ENCODE measurements at places on chromosomes 4 and X.

DNA sequence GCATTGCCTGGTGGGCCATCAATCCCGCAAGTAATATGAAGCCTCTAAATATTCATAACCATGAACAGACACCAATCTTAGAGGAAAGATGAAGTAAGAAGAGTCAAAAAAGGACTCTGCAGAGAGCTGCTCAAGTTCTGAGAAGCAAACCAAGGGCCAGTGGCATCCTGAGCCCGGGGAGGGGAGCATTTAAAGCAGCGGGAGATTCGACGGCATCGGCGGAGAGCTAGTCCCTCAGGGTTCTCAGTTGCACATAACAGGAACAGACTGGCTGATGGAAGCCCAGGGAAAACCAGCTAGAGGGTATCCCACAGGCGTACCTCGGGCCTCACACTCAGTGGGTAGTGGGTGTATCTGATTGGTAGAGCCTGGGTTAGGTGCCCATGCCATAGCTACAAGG, 4.9 kb upstream of the PNMA6E start:
- H3K4me1 ChIP-seq = no peaks in the 10 kb centered on the region
- H3K4me3 ChIP-seq = no peak overlapping the region
- no peak overlapping the region for H3K27ac ChIP-seq
- H3K36me3 ChIP-seq = no peaks in the 10 kb centered on the region
- no peak for DNase-seq

GRCh38 chr4:6324999-6325787, 55.5 kb downstream of the WFS1 start:
- no peak overlapping the region for H3K4me3 ChIP-seq
- H3K36me3 ChIP-seq = no peaks in the 10 kb centered on the region
- no peaks in the 10 kb centered on the region for H3K27me3 ChIP-seq
- no peak for DNase-seq
- no peak overlapping the region for H3K27ac ChIP-seq

GRCh38 chr4:139167774-139168444, 9.1 kb downstream of the ELF2 start:
- H3K4me3 ChIP-seq = no peak overlapping the region
- peaks cover 30% of the 10 kb centered on the region for H3K4me1 ChIP-seq
- no peak for DNase-seq
- H3K36me3 ChIP-seq = no peaks in the 10 kb centered on the region
- H3K27me3 ChIP-seq = no peaks in the 10 kb centered on the region

- no peaks in the 10 kb centered on the region for H3K27me3 ChIP-seq
- no peaks in the 10 kb centered on the region for H3K4me1 ChIP-seq
- H3K27ac ChIP-seq = no peak within 1 kb of the TSS
- H3K36me3 ChIP-seq = no peaks in the 10 kb centered on the region
Observed at GRCh38 chrX:118116713-118117550, at the start of gene KLHL13. TSS of gene KLHL13 (minus strand) at chrX:118116810. CDS start at chrX:118028473, 88,337 bp downstream.

- H3K27me3 ChIP-seq = no peaks in the 10 kb centered on the region
- no peak overlapping the region for H3K4me3 ChIP-seq
- no peaks in the 10 kb centered on the region for H3K36me3 ChIP-seq
- no peak overlapping the region for H3K27ac ChIP-seq
Observed at GRCh38 chr4:62269918-62270317, 1069.8 kb downstream of the ADGRL3 start.

DNA sequence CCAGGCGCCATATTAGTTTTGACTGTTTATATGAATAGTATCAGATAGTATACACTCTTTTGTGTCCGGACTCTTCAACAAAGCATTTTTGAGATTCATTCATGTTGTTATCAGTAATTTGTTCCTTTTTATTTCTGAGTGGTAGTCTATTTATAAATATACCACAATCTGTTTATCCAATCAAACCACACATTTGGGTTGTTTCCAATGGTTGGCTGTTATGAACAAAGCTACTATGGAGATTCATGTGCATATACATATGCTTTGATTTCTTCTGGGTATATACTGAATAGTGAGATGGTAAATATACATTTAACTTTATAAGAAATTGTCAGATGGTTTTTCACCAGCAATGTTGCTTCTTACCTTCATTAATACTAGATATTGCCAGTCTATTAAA, 36.8 kb upstream of the TAPT1 start:
- H3K27me3 ChIP-seq = no peaks in the 10 kb centered on the region
- peaks cover 6% of the 10 kb centered on the region for H3K4me1 ChIP-seq
- no peak overlapping the region for H3K27ac ChIP-seq

DNA sequence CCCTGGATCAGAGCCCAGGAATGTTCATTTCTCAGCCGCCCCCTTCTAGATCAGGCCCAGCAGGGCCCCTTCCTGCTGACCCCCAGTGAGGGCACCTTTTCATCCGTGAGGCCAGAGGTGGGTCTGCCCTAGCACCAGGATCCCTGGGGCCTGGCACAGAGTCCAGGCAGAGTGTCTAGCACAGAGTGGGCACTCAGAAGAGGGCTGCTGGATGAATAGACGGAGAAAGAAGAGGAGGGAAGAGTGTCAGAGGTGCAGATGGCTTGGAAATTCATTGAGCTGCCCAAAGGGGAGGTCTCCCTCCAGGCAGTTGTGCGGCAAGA, 106.5 kb downstream of the CPZ start:
- H3K36me3 ChIP-seq = no peaks in the 10 kb centered on the region
- no peak for DNase-seq
- H3K27me3 ChIP-seq = peaks cover 31% of the 10 kb centered on the region
- H3K4me3 ChIP-seq = no peak overlapping the region

DNA sequence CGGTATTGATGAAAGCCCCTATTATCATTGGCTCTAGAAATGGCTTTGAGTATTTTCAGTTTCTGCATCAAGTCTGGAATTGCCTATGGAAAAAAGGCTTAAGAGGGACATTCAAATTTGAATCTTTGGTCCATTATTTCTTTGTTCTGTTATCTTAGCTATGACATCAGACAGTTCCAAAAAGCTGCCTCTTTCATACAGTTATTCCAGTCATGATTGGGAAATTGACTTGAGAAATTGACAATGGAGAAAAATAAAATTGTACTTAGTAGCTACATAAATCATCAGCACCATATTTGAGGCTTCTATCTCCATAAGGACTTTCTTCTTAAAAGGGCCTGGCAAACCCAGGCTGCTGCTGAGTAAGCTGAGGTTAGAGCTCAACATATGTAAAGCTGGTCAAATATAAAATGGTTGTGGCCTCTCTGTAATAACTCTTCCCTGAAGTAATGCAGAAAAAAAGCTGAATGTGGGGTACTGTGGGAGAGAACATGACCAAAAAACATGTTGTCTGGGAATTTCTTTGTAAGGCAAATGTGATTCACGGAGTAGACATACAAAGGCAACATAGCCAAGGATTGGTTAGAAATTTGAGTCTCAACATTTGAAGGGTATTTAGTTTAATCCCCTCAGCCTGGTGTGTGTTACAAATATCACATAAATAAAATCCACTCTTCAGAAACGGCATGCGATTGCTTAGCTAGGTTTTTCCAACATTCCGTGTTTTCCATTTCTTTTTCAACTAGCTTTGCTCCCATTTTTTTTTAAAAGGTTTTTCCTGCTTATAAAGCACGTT, 100.9 kb downstream of the LNX1 start:
- DNase-seq = no peak
- no peak overlapping the region for H3K4me3 ChIP-seq
- H3K36me3 ChIP-seq = no peaks in the 10 kb centered on the region
- H3K27me3 ChIP-seq = no peaks in the 10 kb centered on the region
- peaks cover 3% of the 10 kb centered on the region for H3K4me1 ChIP-seq

DNA sequence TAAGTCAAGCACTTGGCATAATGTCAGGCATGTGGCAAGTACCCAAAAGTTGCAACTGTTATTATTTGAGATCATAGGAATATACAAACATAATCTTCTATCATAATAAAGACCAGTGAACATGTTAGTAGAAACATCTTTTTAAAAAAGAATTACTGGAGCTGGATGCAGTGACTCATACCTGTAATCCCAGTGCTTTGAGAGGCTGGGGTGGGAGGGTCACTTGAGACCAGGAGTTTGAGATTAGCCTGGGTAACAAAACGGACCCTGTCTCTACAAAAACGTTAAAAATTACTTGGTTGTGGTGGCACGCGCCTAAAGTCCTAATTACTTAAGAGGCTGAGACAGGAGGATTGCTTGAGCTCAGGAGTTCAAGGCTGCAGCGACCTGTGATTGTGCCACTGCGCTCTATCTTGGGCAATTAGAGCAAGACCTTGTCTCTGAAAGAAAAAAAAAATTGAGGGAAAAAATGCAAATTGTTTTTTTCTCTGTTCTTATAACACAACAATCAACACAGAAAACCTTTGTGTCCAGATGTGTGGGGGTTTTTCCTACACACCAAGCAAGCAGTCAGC, 284.3 kb downstream of the ARHGAP10 start:
- no peaks in the 10 kb centered on the region for H3K4me1 ChIP-seq
- no peaks in the 10 kb centered on the region for H3K27me3 ChIP-seq
- H3K4me3 ChIP-seq = no peak overlapping the region
- H3K36me3 ChIP-seq = no peaks in the 10 kb centered on the region

- no peaks in the 10 kb centered on the region for H3K36me3 ChIP-seq
- DNase-seq = no peak
- H3K27me3 ChIP-seq = no peaks in the 10 kb centered on the region
- no peak overlapping the region for H3K4me3 ChIP-seq
- no peaks in the 10 kb centered on the region for H3K4me1 ChIP-seq
Observed at GRCh38 chr4:22343606-22344005, 172.3 kb downstream of the ADGRA3 start.

DNA sequence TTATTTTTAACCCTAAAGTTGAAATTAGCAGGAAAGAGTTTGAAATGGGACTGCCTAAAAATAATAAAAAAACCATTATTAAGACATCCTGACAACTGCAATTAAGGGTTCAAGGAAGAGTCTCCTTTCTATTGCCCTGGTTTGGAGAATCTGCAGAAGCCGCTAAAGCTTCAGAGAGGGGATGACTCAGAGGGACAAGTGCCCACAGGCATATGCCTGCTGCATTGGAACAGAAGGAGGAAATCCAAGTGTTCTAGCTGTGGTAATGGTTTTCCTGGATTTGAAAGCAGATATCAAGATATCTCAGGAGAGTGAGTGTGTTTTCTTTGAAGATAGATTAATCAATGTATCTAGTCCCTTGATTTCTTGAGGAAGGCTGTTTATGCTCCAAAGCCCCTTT, 235.1 kb upstream of the TAPT1 start:
- H3K27me3 ChIP-seq = no peaks in the 10 kb centered on the region
- no peaks in the 10 kb centered on the region for H3K4me1 ChIP-seq
- H3K36me3 ChIP-seq = no peaks in the 10 kb centered on the region
- H3K4me3 ChIP-seq = no peak overlapping the region
- no peak overlapping the region for H3K27ac ChIP-seq

DNA sequence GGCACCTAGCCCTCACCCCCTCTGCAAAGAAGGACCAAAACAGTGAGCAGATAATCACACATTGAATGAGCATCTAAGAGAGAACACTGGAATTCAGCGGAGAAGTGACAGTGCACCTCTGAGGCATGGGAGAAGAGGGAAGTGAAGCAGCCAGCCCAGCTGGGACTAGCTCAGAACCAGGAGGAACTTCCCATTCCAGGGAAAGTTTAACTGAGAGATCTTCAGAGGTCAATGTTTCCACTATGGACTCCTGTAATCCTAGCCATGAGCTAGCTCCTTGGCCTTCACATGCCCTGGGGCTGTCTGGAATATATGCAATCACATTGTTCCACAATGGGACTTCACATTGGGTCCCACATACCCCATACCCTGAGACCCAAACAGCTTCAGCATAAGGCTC, 24.4 kb downstream of the TLR6 start:
- H3K27me3 ChIP-seq = no peaks in the 10 kb centered on the region
- H3K27ac ChIP-seq = no peak overlapping the region
- H3K4me1 ChIP-seq = no peaks in the 10 kb centered on the region
- no peak for DNase-seq
- no peaks in the 10 kb centered on the region for H3K36me3 ChIP-seq

DNA sequence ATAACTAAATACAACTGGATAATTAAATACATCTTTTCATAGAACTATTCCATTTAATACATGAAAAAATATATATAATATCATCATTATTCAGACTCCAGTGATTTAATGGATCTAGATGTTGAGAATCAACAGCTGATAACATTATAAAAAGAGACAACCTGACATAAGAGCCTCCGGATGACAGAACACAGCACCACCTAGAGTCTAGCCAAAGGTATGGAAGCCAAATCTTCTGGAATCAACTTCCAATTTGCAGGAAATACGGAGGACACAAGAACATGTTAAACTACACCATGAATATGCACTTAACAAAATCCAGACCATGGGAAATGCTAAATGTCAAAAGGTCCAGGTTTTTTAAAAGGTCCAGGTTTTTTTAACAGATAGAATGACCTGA, 55.0 kb downstream of the LRBA start:
- H3K36me3 ChIP-seq = peaks cover 8% of the 10 kb centered on the region
- H3K4me1 ChIP-seq = no peaks in the 10 kb centered on the region
- no peaks in the 10 kb centered on the region for H3K27me3 ChIP-seq
- DNase-seq = no peak

GRCh38 chr4:89162496-89162895, 51.2 kb downstream of the TIGD2 start:
- H3K4me3 ChIP-seq = no peak overlapping the region
- no peak overlapping the region for H3K27ac ChIP-seq

DNA sequence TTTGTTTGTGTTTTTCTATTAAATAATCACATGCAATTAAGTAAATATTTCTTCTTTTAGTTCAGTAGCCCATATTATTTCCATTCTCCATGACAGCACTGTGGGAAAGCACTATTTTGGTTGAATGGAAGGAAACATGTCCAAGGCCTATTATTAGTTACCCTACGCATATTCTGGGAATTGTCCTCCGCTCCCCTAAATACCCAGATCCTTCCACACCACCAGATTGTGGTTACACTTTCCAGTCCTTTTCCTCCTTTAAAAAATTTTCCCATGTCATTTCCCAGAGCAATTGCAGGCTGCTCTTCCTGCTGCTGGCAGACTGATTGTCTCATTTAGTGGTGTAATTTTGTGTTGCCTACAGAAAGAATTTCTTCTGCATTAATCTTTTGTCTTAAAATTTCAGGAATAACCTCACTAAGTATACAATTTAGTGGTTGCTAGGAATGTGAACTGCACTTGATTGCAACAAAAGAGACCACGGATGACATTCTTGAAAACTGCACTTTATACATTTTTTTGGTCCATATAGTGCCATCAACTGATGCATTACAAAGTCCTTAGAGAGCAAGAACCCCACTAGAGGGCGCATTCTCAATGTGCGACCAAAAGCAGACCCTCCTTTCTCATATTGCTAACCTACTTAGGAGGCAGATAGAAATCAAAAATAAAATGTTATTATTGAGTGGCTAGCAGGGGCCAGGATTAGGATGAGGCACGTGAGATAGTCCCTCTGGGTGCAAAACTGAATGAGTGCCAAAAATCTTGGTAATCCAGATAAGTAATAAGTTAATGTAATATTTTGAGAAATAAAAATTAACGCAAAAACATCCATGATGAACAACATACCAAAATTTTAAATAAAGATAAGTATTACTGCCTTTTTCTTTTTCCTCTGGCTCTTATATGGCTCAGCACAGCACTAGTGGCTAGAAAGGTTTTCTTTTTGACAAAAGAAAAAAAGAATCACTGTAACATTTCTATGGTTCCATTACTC, 98.8 kb upstream of the IQCM start:
- no peak for DNase-seq
- no peak overlapping the region for H3K27ac ChIP-seq
- no peaks in the 10 kb centered on the region for H3K36me3 ChIP-seq
- no peak overlapping the region for H3K4me3 ChIP-seq
- H3K27me3 ChIP-seq = no peaks in the 10 kb centered on the region
